ENCODE measurements at places on chromosomes 4 and X.

DNA sequence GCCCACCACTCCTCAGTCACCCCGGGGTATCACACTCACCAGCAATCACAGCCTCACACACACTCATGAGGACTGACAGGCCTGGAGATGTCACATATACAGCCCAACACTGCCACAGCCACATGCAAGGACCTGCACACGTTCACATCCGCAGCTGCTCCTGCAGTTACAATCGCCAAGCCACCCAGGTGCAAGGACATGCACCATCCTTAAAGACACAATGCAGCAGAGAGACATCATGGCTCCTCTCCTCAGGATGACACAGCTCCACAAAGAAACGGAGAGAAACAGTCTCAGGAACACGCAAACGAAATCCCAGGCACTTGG, 1.1 kb downstream of the PCSK1N start:
- DNase-seq = no peak

GRCh38 chr4:1279253-1279652, 10.4 kb upstream of the MAEA start:
- DNase-seq = no peak

GRCh38 chr4:11355226-11355625, 73.5 kb downstream of the HS3ST1 start:
- DNase-seq = no peak

DNA sequence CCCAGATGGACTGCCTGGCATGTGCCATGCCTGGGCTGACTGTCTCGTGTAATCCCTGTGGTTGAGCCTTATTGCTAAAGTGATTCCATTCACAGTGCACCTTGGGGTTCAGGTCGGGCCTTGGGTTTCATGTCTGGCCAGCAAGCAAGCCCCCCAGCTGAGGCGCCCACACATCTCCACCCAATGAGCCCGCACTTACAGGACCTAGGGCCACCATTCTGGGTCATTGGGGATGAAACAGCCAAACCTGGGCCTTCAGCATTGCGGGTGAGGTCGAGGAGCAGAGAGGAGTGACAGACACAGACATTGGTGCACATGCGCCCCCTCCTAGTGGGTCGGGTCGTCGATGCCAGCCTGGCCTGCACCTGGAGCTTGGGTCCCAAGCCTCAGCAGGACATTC, 21.3 kb upstream of the WFS1 start:
- DNase-seq = no peak

GRCh38 chrX:124931958-124932357, 387.7 kb upstream of the TEX13C start:
- no peak for DNase-seq

- no peak for DNase-seq
These were observed 109.5 kb upstream of the CDX4 start for GRCh38 chrX:73337366-73337765.

- no peak for DNase-seq
These were observed 20.8 kb downstream of the OCIAD1 start for GRCh38 chr4:48851651-48852050.

GRCh38 chrX:5857232-5857631, 371.4 kb downstream of the NLGN4X start:
- DNase-seq = no peak

DNA sequence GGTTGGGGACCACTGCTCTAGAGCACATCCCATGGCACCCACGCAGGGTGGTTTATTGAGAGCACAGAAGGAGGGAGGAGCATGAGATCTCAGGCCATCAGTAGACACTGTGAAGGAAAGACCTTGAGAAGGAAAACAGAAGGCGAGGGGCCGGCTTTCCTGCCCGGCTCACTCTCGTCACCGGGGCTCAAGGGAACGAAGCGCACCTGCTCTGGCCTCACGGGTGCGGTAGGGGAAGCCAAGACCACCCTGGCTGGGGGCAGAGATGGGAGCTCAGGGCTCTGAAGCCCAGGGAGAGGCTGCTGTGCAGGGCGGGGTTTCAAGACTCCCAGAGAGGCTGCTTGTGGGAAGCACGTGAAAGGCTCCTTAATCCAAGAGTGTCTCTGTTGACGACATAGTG, 105.9 kb downstream of the TNIP2 start:
- no peak for DNase-seq

DNA sequence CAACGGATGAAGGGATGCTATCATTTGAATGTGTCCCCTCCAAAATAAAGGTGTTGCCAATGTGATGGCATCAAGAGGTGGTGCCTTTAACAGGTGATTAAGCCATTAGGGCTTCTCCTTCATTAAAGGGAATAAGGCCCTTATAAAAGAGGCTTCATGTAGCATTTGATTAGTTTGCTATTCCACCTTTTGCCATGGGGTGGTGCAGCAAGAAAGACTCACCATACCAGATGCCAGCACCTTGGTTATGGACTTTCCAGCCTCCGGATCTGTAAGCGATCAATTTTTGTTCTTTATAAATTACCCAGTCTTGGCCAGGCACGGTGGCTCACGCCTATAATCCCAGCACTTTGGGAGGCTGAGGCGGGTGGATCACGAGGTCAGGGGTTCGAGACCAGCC, 7.9 kb upstream of the SLC25A43 start:
- peak; percentile 12 for DNase-seq

- DNase-seq = no peak
These were observed 956 bp downstream of the TAPT1 start for GRCh38 chr4:16225167-16225862.

DNA sequence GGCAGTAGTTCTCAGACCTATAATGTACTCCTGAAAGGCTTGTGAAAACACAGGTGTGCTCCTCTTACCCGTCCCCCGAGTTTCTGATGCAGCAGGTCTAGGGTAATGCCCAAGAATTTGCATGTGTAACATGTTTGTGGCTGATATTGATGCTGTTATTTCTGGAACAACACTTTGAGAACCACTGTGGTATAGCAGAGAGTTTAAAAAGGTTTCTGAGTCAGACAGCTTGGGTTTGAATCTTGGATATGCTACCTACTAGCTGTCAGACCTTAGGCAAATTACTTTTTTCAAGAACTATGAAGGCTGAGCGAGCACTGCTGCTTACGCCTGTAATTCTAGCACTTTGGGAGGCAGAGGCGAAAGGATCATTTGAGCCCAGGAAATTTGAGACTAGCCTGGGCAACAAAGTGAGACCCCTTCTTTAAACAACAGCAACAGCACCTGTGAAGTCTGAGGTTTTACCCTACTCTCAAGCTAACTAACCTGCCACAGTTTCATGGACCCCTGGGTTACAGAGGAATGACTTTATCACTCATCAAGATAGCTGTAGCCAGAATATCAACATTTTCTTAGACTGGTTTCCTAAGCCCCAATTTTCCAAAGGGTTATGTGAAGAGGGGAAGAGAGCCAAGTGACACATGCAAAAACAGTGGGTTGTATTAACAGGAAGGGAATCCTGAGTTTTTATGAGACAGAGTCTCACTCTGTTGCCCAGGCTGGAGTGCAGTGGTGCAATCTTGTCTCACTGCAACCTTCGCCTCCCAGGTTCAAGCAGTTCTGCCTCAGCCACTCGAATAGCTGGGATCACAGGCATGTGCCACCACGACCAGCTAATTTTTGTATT, 5.1 kb downstream of the AFF1 start:
- no peak for DNase-seq

DNA sequence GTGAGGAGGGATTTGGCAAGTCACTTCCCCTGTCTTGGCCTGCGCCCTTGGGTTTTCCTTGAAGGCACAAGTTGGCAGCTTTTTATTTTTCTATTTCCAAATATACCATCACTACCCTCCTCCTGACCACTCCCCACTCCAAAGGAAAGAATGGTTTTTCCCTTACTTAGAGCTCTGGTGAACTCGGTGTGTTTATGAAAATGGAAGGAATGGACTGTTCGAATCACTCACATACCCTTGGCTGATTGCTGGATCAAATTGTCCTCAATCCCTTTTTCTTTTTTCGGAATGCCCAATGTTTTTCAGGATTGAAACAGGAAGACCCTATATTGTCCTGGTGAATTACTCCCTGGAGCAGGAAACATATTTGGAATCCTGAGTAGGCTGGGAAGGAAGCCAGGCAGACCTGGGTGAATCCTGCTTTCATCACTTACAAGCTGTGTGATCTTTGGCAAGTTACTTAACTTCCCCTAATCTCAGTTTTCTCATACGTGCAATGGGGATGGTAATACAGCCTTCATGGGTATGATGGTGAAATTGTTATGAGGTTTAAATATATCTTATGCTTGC, 70.7 kb downstream of the RTL5 start:
- DNase-seq = no peak

DNA sequence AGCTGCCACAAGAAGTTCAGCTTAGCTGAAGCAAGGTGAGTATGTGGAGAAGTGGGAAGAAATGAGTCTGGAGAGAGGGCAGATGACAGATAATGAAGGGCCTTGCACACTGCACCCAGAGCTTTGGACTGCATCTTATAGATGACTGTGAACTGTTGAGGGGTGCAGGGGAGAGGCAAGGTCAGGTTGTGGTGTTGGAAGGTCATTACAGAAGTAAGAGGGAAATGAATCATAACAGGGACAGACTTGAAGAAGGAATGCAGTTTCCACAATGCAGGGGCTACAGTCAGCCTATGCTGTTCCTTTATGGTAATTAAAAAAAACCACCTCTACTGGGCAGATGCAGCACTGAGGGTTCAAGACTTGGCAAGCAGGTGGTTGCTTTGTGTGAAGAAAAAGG, 4.8 kb upstream of the IGFBP7 start:
- DNase-seq = no peak

- DNase-seq = no peak
These were observed 6.5 kb downstream of the SMIM9 start for GRCh38 chrX:154828016-154828408.

- no peak for DNase-seq
These were observed 129.8 kb downstream of the GUCY2F start for GRCh38 chrX:109352066-109352588.

DNA sequence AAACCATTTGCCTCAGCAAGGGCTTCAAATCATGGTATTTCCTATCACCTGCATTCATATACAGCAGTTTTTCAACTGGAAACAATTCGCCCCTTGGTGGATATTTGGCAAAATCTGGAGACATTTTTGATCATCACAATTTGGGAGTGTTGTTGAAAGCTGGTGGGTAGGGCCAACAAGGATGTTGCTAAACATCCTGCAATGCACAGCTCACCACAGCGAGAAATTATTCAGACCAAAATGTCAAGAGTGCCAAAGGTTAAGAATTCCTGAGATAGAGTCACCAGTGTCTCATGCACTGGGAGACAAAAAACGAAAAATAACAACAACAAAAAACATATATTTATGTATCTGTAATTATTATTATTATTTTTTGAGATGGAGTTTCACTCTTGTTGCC, 435.2 kb upstream of the CTSO start:
- DNase-seq = no peak

- no peak for DNase-seq
These were observed 65.2 kb downstream of the FAM13A start for GRCh38 chr4:88991746-88992145.

GRCh38 chrX:85765651-85766050, 281.7 kb downstream of the CHM start:
- no peak for DNase-seq

- no peak for DNase-seq
These were observed 35.7 kb upstream of the MAB21L2 start for GRCh38 chr4:150546286-150546685.

- no peak for DNase-seq
These were observed 118.2 kb downstream of the NAF1 start for GRCh38 chr4:163048447-163048846.
